NCI-H1930 (cell line): ENCODE measurements at places on chromosomes 12 and 14.
A peak's percentile ranks its signal among the peaks of the same experiment; 100 is the strongest.

DNA sequence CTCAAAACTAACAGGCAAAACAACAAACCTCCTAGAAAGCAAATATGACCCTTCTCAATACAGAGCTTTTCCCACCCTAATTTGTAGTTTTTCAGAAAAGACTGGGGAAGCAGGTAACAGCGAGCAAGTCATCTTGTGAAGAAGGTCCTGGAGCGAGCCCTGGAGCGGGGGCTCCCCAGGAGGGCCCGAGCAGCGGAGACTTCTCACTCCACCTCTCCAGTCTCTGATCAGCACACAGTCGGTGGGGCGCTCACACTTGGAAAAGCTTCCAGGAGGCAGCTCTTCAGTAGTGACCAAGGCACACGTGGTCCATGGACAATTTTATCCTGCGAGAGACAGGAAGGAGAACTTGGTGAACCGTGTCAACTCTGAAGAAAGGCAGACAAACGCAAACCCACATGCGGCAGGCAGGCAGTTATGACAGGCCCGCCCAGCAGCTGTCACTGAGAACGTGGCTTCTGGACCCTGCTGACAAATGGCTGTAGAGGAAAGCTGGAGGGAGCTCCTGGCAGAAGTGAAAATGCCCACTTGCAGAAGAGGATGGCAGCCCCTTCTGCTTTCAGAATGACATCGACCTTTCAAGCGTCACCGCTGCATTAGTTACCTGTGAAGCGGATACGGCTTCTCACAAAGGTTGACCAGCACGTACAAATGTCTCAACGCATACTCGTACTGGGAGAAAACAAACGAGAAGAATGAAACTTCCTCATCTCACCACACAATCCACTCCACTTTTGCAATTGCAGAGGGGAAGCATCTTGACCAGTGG lies 44.2 kb downstream of the LGMN start:
- no peak for DNase-seq

GRCh38 chr14:86055512-86056075 lies 525.6 kb downstream of the FLRT2 start:
- peak; percentile 3 for DNase-seq

GRCh38 chr12:59294221-59294620 lies 301.6 kb upstream of the SLC16A7 start:
- no peak for DNase-seq

- DNase-seq: no peak
Observed at GRCh38 chr14:24692382-24693352, 58.7 kb upstream of the GZMB start.

DNA sequence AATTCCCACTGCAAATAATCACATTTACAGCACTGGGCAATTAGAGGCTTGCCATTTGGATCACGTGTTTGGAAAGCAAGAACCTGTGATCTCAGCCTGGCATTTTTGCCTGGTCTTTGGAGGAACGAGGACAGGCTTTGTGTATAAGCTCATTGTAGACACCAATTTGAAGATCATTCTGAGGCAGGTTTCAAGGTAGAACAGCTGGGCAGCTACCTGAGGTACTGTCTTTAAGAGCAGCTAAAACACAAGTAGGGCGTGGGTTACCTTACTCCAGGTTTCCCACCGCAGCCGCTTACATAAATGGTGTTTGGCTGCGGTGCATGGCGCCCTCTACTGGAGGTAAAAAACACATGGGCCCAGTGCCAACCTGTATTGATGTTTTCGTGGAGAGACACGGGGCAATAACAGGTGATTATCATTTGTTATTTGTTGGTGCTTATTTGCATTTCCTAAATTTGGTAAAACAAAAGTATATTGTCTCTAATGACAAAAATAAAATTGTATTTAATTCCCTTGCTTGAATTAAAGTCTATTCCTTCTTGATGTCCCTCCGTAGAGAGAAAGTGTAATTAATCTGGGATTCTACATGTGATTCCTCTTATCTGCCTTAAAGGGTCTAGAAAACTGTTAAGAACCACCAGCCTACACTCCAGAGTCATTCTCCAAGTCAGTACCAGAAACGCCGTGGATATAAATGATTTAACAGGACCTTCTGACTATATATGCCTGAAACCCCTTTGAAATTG lies 69.7 kb downstream of the SVOP start:
- DNase-seq: peak; percentile 50

GRCh38 chr12:115335594-115335993 lies 651.6 kb upstream of the TBX3 start:
- DNase-seq: no peak

DNA sequence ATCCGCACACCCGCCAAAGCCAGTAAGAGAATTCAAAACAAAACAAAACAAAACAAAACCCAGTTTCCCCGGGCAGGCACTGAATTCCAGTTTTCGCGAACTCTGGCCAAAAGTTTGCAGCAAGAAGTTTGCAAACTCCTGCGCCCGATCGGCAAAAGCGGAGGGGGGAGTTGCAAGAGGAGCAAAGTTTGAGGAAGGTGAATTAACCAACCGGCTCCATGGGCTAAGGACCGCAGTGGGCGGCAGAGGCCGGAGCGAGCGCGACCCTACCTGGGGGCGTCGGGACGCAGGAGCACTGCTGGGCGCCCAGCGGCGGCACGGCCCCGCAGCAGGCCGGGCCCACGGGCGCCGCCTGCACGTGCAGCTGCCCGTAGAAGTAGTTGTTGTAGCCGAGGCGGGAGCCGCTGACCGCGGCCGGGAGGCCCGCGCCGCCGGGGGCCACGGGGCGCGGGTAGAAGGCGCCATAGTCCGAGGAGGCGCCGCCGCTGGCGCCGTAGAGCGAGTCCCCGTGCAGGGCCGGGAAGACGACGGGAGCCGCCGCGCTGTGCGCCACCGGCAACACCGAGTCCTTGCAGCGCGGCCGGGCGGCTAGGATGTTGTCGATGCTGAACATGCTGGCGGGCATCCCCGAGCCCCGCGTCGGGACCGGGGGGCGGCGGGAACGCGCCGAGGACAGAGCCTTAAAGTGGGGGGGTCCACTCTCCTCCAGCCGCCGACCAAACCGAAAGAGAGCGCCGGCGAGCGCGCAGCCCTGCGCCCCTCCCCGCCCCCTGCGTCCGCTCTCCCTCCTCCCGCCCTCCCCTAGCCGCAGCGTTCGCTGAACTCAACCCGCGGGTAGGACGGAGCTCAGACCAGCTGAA lies at the start of gene GSC:
Gene GSC, minus strand, starts transcription at position 723 of the 860 bp plus-strand sequence. Its CDS starts 98 bp downstream, at position 625.
- peak; percentile 41 for DNase-seq

DNA sequence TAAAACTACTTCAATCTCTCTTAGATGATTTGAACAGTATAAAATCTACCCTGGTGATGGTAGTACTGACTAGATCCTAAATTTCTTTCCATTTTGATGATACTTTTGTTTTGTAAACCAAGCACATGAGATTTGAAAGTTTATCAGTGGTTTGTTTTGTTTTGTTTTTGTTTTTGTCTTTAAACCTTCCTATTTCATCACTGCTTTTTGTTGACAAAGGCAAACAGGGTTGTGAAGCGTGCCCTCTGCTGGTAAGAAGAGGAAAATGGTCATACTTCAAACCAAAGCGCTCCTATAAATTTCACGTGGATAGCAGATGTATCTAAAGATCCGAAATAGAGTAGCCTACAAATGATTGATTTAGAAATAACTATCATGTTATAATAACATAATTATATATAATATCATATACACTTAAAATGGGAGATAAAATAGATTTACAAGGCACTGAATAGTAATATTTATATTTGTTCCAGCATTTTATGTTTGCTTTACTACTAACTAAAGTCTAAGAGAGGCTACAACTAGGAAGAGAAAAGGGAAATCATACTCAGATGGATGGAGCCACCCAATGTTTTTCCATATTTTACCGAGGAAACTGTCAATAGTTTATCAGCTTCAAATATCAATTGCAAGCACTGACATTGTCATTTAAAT lies 254.0 kb upstream of the USP15 start:
- DNase-seq: no peak

DNA sequence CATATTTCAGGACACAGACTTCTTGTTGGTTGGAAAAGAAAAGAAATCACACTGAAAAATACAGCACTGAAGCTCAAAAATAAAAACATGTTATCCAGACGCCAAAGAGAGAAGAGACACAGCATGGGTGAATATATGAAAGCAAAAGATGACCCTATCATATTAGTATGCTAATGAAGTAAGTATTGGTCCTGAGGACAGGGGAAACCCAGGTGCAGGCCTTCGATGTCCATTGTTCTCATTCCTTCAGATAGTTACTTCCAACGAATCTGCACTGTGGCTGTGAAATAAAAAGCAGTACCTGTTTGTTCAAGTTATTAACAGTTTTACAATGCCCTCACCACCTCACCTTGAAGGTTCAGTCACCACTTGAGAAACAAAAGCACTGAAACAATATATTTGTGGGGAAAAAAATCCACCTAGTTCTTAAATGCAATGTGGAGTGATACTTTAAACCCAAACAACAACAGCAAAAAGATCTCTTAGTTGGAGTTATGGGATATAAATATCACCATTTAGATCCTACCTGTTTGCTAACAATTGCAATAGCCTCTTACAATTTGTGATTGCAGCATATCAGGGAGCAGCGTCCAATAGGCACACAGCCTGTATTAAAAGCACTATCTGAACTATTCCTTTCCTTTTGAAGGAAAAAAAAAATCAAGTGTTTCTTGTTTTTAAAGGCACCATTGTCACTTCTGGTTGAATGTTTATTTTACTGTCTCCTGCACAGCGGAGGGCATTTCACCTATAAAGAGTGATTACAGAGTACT lies 188.1 kb downstream of the BCAT1 start:
- DNase-seq: no peak

GRCh38 chr14:95040708-95041476 lies 116.4 kb downstream of the DICER1 start:
- no peak for DNase-seq

DNA sequence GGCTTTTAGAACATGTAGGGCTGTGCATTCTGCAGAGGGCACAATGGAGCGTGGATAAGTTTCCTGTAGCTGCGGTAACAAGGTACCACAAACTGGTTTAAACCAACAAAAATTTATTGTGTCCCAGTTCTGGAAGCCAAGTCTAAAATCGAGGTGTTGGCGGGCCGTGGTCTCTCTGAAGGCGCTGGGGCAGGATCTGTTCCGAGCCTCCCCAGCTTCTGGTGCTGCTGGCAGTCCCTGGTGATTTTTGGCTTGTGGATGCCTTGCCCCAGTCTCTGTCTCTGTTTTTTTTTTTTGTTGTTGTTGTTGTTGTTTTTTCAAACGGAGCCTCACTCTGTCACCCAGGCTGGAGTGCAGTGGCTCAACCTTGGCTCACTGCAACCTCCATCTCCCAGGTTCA lies 77.5 kb downstream of the ACACB start:
- no peak for DNase-seq

DNA sequence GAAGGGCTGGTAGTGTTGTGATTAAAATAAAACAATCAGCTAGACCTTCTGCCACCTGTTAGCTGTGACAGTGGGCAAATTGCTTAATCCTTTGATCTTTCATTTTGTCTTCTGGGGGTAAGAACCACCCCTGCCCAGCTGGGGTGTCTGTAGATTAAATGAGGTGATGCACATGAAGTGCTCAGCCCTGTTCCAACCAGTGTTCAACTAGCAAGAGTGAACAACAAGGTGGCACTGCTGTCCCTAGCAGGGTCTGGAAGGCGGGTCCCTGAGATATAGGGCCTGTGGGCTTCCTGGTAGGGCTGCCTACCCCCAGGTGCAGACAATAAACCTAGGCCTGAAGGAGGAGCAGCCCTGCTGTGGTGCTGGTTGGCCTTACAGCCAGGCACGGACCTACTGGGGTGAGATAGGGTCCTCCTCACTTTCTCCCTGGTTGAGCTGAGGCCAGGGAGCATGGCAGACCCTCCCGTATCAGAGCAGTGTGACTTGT lies 60.6 kb downstream of the ARL6IP4 start:
- no peak for DNase-seq

- DNase-seq: peak; percentile 69
Observed at GRCh38 chr12:49092086-49092815, 2.4 kb downstream of the DHH start.

DNA sequence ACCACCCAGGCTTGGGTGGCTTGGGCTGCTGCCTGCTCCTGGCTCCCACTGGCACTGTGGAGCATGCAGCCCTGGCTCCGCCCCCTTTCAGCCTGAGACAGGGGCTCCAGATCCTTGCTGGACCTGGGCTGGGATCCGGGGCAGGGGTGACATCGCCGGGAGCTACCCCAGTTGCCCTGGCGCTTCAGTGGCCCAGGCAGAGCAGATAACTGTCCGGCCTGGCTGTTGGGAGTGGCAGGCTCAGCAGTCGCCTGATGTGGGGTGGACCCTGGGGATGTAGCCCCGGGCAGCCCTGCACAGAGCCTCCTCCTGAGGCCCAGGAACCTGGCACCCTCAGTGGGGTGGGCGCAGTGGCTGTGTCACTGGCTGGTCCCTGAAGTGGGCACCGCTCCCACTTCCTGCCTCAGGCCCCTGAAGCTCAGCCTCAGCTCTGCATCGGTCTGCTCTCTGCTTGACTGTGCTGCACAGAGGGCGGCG lies 57.9 kb downstream of the FUT8 start:
- DNase-seq: no peak

DNA sequence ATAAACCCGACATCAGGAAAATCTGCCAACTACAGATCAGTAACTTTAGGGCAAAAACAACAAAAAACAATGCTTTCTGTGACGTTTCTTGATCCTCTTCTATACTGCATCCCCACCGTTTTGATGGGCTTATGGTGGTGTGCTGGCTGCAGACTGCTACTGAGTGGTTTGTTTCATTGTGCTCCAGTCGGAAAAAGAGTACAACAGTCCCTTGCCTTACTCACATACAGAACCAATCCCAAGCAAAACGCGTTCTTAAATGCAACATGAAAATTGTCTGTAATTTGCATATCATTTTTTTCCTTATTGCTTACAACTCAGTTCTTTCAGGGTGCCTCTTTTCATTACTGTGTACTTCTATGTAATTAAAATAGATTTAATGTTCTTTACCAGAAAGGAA lies 2.3 kb downstream of the ETV6 start:
- no peak for DNase-seq

GRCh38 chr12:71702590-71702989 lies 16.7 kb downstream of the TMEM19 start:
- DNase-seq: no peak

DNA sequence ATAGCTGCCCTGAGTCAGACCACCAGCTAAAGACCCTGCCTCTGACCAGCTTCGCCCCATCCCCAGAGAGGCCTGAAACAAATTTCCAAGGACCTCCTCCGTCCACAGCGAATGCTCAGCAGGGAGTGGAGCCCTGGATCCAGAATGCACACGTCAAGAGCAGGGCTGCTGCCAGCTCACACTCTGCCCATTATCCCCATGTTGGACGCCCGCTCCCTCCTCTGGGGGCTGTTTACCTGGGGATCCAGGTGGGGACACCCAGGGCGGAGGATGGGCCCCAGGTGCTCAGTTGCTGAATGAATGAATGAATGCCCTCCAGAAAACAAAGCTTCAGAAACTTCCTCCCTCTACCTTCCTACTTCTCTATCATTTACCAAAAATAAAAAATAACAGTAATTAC lies 18.1 kb downstream of the BCL11B start:
- no peak for DNase-seq

GRCh38 chr12:72133497-72134055 lies 138.6 kb upstream of the TRHDE start:
- no peak for DNase-seq
